ENCODE measurements at places on chromosomes 5 and 9.

DNA sequence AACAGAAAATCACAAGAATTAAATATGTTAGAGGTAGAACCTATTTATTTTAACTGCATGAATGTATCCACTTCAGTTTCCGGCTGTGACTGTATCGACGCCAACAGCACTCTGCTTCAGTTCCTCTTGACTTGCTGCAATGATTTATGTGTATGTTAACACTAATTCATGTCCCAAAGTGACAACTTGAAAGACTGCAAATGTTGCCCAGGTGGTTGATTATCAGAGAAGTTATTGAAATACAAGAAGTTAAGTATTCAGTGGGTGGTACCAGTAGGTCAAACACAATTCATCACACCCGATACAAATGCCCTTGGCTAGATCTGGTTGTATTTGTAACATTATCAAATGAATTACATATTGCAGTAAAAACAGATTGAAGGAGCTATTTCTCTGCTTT, 622.7 kb upstream of the CDH18 start:
- no peak for DNase-seq

DNA sequence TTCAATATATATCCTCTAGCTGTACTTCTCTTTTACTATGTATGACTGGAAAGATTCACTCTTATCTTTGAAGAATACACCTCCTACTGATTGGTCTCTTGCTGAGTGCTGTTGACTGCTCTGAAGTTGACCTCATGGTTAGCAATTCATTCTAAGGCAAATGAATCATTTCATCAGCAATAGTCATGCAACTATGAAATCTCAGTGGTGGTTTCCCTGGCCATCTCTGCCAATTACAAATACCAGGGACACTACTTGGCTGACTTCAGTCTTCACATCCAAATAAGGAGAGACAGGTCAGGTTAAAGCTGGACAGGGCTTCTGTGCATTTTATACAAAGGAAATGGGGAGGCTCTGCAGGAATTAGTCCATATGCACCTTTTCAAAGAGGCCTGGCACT, 333.5 kb upstream of the ACTBL2 start:
- no peak for DNase-seq

DNA sequence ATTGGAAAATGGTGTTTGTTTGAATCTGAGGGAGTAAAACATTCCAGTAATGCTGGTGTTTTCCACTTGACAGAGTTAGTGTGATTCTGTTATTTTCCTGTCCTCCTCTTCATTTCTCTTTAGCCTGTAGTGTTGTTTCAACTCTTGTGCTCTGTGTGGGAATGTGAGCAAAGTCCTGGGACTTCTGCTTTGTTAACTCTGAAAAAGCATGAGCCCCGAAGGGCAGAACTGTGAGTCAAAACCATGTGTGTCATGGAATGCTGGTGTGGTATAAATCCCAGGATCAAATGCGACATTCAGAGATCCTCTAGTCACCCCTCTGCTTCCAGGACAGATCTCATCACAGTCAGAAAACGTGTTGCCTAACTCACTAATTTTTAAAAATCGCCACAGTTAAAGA, 8.9 kb downstream of the F2R start:
- DNase-seq = no peak

- DNase-seq = no peak
Measured at GRCh38 chr9:129306318-129306973, 128.4 kb upstream of the IER5L start.

GRCh38 chr9:122318284-122318683, 52.5 kb upstream of the PTGS1 start:
- DNase-seq = no peak

All from GM10248 (cell line).